ENCODE measurements at places on chromosomes 16 and 17.

DNA sequence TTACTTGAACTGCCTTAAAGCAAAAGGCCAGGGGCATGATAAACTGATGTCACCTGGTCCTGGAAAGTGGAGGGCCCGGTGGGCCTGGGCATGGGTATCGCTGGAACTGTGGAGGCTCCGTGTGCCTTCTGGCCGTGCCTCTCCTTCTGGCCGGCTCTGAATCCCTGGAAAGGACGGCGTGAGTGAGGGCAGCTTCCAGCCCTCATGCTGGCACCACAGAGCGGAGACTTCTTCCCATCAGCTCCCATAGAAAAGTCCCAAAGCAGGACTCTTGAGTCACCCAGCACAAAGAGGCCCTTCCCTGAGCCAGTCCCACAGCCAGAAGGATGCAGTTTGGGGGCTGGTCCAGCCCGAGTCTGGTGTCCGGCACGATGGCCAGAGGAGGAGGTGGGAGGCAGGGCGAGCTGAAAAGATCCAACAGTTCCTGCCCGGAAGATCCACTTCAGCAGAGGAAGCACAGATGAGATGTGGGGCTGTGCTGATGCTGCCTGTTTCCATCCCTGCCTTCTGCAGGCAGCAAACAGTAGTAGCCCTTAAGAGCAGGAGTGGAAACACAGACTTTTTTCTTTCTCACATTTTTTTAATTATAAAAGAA lies 7.8 kb downstream of the GAA start:
- no peak for DNase-seq

- no peak for DNase-seq
Observed at GRCh38 chr17:7072406-7072805, 7.6 kb downstream of the CLEC10A start.

DNA sequence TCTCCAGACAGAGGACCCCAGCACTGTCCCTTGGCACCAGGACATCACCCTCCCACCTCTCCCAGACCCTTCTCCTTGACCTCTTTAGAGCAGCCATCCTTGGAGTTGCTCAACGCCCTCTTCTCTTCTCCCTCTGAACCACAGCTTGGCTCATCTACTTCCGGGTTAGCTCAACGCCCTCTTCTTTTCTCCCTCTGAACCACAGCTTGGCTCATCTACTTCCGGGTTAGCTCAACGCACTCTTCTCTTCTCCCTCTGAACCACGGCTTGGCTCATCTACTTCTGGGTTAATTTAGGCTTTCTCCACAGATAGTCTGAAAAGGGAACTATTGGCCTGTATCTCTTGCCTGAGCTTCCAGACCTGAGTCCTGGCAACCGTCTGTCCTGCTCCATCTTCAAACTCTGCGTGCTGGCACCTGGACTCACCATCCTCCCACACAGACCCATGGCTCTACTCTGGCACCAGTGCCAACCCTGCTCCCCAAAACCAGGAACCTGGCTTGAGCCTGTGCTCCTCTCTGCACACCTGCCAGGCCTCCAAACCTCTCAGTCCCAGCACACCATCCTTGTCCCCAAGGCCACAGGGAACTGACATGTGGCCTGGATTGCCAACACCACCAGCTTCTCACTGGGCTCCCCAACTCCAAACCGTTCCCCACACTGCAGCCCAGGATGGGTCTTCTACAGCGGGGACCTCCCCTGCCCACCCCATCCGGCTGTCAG lies 25.3 kb upstream of the FAAP100 start:
- no peak for DNase-seq

DNA sequence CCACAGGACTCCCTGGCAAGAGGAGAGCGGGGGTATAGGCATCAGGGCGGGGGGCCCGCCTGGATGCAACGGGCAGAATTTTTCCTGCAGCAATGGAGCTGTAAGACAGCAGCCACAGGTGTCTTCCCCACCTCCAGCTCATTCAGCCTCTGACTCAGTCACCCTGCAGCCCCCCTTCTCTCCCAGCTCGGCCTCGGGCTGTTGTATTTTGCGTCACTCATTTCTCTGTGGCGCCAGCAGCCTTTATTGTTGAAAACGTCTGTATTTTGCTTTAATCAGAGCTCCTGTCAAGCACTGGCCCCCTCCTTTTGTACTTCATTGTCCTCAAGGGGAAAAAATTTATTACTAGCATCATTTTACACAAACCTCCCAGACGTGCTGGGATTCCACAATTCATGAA lies 117.7 kb downstream of the WSCD1 start:
- DNase-seq, result no peak

DNA sequence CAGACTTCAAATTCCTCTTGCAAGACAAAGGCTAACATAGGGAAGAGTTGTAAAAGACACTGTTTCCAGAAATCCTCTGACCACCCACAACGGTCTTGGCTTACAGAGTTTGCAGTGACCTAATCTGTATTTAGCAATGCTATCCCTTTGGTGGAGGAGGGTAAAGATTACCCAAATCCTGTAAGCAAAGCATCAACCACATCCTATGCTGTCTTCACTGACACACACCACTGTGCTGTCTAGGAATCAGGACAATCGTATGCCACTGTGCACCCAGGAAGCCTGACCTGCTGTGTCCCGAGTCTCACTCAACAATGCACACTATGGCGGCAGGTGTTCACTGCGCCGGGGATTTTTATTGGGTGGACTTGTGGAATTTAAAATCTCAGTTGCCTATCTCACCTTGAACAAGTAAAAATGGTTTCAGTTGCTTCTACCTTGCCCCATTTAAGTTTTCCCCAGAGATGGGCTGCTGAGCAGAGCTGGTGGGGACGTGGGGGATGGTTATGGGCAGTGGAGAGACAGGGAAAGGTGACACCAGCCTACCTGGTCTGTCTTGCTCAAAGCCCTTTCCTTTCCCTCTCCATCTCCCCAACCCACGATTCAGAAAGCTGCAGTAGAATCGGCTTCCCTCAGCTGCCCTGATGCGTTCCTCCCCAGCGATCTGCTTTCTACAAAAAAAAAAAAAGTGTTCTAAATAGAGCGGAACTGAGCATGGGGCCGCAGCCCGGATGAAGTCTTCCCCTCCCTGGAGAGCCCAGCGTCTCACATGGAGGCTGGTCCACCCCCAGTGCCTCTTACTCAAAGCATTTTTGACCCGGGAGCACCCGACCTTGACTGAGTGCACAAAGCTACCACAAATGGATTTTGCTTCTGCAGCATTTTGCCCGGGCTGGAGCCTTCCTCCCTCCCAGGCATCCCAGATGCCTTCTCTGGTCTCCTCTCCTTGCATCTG lies 271.5 kb downstream of the SOX9 start:
- no peak for DNase-seq

- DNase-seq, result no peak
Observed at GRCh38 chr17:82294064-82294773, 20.7 kb upstream of the CSNK1D start.

DNA sequence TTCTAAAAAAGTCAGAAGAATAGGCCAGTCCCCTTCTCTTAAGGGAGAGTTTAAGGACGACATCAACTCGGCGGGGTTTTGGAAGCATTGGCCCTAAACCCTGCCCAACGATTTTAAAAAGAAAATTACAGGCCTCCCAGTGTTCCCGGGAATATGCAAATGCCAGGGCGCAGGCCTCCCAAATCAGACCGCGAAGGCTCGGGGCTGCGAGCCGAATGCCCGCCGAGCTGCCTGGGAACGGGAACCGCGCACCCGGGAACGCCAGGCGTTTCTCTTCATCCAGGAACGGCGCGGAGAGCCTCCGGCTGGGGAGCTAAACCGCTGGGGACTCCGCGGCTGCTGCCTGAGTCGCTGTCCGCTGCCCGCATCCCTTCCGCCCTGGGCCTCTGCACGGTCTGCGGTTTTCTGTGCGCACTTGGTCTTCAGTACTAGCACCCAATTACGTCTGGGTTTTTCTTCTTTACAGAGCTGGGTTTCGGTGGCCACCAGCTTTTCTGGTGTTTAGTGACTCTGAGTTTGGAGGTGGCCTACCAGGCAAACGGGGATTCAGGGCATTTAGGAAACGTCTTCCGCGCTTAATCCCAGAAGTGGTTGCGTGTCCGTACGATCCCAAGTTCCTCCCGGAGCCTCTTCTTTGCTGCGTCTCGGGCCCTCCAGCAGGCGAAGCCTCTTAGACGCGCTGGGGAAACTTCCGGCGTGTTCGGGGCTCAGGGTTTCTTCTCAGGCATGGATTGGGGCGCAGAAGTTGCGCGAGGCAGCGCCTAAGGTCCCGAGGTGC lies 5.7 kb downstream of the IRX5 start:
- peak; percentile 75 for DNase-seq

DNA sequence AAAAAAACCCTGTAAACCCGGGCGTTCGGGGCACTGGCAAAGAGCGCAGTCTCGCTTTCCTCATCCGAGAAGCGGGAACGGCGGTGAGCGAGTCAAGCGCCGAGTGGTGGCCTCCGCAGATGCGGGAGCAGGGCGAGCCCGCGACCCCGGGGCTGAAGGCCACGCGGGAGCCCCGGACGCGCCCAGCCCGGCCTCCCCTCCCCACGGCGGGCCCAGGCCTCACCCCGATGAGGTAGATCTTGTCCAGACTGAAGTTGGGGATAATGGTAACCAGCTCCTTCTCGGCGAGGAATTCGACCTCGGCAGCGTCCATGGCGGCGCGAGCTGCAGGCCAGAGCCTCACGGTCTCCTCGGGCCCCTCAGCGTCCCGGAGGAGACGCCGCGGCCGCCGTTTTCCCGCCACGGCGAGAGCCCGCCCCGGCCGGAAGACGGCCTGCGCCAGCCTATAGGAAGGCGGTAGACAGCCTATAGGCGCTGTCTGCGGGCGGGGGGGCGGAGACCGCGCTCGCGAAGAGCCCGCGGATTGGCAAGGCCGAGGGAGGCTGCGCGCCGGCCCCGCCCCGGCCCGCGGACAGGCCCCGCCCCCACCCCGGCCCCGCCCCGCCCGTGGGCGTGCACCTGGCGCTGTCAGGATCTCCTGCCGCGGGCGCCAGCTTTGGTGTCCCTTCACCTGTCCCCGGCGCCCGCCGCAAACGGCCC lies at the start of gene GINS2:
Gene GINS2, minus strand, starts transcription at position 369 of the 699 bp plus-strand sequence. Its CDS starts 56 bp downstream, at position 313.
- DNase-seq, result peak; percentile 95

GRCh38 chr16:30925995-30926811 lies 2.8 kb downstream of the FBXL19 start:
- DNase-seq, result no peak

DNA sequence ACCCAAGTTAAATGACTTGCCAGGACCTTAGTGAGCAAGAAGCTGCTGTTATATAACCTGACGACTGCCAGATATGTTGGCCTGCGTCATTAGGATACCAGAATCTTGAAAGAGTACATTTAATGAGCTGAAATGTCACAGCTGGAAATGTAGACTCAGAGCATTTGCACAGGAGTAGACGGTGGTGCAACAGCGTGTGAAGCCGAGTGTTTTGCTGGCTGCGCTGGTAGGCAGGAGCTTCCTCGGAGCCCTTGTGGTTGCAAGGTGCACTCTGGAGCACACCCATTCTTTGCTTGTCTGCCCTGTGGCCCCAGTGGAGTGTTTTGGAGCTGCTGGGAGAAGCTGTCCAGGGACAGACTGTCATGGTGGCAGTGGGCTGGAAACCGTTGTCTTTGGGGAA lies 79.3 kb downstream of the BANP start:
- DNase-seq, result no peak

DNA sequence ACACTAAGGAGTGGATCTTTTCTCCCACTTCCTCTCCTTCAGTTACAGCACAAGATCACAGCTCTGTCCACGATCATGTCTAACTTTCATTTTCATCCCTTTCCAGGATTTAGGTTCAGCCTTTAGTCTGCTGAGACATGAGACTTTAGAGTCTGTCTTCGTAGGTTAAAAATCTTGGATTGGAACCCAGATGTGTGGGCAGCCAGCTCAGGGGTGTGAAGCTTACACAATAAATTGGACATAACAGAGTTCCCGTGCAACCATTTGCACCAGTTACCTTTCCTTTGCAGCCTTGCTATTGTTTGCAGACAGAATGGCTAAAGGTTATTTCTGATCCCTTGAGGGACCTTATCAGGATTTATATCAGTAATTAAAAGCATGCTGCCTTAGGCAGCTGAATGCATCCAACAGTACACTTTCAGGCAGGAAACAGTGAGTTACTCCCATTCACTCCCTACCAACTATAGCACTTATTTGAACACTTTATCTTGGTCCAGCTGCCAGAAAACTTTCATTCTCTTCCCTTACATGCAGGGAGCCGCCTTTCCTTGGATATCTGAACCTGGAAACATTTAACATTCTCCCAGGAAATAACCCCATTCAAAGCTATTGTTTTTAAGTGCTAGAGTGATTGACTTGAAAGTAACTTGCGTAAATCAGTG lies 87.3 kb downstream of the TMEM100 start:
- no peak for DNase-seq

DNA sequence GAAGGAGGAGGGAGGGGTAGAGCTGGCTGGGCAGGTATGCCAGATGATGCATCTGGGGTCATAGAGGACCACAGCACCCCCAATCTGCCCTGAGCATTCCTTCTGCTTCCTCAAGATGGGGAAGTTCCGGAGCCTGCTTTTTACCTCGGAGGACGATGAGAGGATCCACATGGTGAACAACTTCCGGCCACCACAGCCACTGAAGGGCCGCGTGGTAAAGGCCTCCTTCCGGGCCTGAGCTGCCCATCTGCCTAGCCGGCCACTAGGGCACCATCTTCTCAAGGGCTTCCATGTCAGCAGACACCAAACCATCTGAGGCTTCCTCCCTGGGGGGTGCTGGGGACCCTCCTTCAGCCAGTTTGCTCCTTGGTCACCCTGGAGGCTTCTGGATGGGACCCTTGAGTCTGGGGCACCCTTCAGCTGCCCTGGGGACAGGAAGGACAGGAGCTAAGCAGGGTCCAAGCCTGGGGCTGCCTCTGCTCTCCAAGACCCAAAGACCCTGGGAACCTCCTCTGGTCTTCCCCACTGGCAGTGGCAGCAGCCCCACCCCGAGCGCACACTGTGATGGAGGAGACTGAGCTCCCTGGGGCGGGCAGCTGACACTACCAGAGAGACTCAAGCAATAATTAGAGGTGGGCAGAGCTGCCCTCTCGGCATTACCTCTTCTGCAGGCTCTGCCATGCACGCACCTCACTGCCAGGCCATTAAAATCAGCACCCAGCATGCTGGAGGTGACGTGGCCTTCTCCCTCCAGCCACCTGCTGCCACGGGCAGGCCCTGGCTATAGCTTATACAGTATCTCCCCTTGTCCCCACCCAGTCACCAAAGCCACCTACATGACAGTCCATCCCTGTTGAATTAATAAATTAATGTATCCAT lies 9.3 kb downstream of the CA7 start:
- DNase-seq, result no peak

DNA sequence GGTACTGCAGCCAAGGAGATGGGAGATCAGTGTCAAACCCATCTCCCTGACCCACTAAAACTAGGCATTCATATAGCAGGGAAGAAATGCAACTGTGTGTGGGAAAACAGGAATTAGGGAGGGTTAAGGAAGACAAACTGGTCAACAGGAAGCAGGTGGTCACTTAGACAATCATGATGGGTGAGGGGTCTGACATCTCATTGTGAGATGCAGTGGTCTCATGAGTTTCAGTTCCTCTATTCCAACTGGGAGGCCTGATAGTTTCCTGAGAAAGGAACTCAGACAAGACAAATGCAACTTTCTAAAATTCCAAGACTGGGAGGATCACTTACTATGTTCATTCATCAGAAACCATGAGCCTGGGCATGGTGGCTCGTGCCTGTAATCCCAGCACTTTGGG lies 361.4 kb upstream of the C16orf82 start:
- no peak for DNase-seq

All from GM23338 (cell line).